ENCODE measurements at places on chromosomes 2 and 18.

DNA sequence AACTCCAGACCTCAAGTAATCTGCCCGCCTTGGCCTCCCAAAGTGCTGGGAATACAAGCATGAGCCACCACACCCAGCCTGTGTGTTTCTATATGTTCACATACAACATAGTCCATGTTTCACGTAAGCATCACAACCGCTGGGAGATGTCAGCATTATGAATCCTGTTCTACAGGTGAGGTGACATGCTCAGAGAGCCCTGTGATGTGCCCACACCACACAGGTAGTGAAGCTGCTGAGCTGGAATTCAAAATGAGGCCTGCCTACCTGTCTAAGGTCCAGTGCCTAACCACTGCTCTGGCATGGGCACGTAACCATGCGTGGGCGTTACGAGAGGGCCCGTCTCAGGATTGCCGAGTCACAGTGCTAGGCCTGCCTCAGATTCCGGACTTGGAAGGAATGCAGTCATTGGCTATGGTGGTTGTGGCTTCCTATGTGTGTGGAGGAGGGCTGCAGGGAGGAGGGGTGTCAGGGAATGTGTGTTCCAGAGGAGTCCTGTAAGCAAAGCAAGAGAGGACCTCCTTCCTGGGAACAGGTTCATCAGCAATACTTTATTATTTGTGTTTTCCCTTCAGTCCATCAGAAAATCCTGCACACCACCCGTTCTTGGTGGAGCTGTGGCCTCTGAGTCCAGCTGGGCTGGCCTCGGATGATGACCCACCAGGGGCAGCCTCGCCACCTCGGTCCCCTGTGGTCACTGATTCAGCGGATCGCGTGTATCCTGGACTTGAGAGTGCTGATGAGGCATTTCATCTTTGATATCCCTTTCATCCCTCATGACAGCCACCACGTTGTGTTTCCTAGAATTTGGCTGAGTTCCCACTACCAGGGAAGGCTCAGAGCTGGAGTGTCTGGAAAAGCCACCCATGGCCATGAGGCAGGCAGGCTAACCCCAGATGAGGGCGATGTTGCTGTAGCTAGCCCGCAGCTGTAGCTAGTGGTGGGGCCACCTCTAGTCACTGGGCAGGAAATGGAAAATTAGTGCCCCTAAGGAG lies 31.1 kb downstream of the HK2 start:
- no peak for DNase-seq

- DNase-seq, result no peak
Observed at GRCh38 chr2:30365201-30365600, 81.8 kb upstream of the LCLAT1 start.

- DNase-seq, result no peak
Observed at GRCh38 chr2:168130346-168130745, 117.0 kb downstream of the STK39 start.

GRCh38 chr2:70725505-70725904 lies 42.5 kb downstream of the ADD2 start:
- DNase-seq, result no peak

GRCh38 chr18:68041327-68041726 lies 524.8 kb upstream of the DSEL start:
- no peak for DNase-seq

- no peak for DNase-seq
Observed at GRCh38 chr18:12239431-12239830, 14.7 kb upstream of the CIDEA start.

- DNase-seq, result no peak
Observed at GRCh38 chr2:128595763-128596395, 277.2 kb upstream of the HS6ST1 start.

GRCh38 chr2:237092506-237092905 lies 6.8 kb downstream of the COPS8 start:
- DNase-seq, result no peak

DNA sequence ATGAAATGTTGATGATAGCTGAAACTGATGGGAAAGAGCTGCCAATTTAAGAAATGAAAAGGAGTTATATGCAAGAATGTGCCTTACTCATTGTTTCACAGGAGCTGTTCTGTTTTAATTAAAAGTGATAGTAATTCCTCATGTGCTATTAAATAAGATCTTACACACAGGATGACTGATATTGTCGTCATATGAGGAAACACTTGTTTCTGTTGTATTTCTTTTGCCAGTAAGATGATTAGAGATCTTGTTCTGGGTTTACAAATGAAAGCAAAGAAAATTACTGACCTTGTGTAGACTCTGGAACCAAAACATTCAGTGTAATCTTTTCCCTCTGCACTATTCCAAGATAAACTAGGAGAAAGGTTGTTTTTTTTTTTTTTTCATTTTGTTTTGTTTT lies 123.6 kb downstream of the MAP3K20 start:
- no peak for DNase-seq

- no peak for DNase-seq
Observed at GRCh38 chr2:98518101-98518500, 73.4 kb downstream of the INPP4A start.

All from stimulated activated CD8-positive, alpha-beta memory T cell treated with anti-CD3 and anti-CD28 coated beads, Interleukin-4, amount 100 ng/mL, for 1 hour (primary cell).